ENCODE measurements at places on chromosomes 7 and 10.
A peak's percentile ranks its signal among the peaks of the same experiment; 100 is the strongest.

DNA sequence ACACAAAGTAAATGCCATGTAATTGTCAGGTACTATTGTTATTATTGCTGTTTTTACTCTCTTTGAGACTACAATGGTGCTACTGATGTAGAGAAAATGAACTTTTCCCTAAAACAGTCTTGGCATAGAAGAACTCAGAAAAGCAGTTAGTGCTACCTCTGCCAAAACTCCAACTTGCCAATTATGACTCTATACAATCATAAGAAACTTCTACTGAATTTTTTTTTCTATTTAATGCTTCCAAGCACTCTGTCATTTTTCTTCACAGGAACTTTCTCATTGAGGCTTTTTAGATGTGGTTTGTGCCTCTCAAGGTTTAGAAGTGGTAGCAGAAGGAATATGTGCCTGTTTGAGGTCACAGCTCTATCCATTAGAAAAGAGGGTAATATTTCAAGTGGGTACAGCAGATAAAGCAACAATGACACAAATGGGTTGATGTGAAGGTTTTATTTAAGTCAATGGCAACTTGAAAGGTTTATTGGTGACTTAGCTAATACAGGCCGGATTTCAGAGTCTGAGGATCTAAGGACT is 64.0 kb upstream of the FERD3L start:
- no peak for DNase-seq

DNA sequence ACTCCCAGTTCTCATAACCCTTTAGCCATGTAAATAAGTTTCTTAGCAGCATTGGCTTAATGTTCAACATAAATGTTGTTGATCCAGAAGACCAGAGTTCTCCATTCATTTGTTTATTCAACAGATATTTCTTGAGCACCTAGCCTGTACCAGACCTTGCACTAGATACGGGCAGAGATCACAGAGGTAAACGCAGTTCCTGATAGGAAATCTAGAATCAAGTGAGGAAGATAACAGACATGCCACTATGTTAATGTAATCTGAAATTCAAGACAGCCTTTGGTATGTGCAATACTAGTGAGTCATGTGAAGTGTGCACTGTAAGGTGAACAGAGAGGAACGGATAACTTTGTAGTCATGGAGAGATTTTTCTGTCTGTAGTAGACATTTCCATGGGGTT is 3.0 kb downstream of the BUB3 start:
- no peak for DNase-seq

GRCh38 chr10:91050371-91051034 is 129.6 kb upstream of the ANKRD1 start:
- DNase-seq = no peak

DNA sequence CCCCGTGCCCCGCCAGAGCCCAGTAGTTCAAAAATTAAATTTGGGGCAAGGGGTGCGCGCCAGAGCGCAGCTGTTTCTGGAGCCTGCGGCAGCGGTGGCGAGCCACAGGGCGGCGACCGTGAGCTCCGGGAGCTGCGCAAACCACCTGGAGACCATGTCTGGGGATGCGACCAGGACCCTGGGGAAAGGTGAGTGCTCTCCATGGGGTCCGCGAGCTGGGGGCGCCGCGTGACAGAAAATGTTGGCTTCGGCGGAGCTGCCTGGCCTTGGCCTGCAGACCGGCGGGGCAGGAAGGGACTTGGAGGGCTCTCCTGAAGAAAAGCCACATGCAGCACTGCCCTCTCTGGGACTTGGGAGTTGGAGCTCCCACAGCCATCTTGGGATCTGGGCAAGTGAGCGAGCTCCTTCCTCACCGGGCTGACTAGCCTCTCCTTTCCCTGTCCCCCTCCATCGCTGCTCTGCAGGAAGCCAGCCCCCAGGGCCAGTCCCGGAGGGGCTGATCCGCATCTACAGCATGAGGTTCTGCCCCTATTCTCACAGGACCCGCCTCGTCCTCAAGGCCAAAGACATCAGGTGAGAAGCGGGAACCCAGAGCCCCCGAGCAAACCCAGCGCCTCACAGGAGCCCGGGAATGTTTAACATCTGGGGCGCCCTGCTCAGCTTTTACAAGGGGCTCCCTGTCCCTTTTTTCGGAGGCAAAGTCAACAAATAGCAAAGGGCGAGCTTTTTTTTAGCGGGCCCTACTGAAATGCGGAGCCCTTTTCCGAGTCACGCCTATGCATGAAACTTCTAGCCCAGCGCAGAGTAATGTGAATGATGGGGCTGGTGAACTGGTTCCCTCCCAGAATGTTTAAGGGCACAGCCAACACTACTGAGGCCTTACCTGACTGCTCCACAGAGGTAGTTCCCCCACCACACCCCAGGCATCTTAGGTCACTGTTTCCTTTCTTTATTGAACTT is 6.1 kb downstream of the GSTO2 start:
- peak; percentile 65 for DNase-seq

- no peak for DNase-seq
Measured at GRCh38 chr7:2072042-2072441, 160.7 kb downstream of the MAD1L1 start.

GRCh38 chr7:85039196-85039923 is 147.5 kb downstream of the SEMA3D start:
- DNase-seq = no peak

- DNase-seq = no peak
Measured at GRCh38 chr10:68333440-68334431, 1.0 kb upstream of the PBLD start.

DNA sequence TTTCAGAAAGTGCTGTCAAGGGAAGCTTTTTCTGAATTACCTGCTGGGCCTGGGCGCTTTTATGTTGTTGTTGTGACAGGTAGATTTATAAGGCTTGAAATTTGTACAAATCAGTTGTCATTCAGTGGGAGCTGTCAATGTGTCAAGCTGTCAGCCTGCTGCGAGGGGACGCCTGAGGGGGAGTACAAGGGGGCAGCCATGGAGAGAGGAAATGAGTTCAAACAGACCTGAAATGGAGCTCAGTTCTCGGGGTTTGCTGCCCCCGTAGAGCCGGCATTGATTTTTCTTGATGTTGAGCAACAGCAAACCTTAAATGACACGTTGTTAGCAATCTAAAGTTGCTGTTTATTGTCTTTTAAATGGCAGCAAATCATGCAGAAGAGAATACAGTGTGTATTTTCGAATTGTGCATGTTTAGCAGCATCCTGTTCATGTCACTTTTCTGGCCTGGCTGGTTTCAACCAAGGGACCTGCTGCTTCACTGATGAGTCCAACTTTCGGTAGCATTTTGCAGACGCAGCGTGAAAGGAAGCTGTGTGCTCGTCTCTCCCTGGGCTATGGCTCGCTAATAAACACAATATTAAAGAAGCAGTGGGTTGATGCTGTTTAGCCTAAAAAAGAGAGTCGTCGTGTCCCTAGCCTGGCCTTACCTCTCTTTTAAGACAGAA is 166.5 kb downstream of the LRMDA start:
- no peak for DNase-seq

- DNase-seq = no peak
Measured at GRCh38 chr7:32587411-32587948, 92.2 kb downstream of the AVL9 start.

DNA sequence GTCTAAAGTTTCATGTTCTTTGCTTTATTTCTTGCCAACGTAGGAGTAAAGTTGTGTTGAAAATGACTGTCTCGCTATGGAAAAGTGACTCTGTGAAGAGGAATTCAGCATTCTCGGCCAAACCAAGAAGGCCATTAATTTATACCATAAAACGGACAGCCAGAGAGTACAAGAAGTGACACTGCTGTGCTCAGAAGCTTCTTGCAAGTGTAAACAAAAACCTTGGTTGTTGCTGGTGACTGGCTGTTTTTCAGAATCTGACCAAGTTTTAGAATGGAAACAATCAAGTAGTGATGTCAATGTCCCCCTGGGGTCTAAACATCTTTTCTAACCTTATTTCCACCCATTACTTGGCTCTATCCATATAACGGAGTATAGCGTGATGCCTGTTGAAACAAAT is 201.9 kb downstream of the INHBA start:
- no peak for DNase-seq

GRCh38 chr7:51778121-51778520 is 461.5 kb upstream of the COBL start:
- no peak for DNase-seq

GRCh38 chr7:44489955-44490350 is 505 bp downstream of the NUDCD3 start:
- no peak for DNase-seq

- no peak for DNase-seq
Measured at GRCh38 chr7:41878309-41879295, 175.7 kb upstream of the INHBA start.
